Hepatocyte (in vitro differentiated cells): ENCODE measurements at places on chromosomes 1 and 21. TPM values are rescaled to one million over a fixed set of nuclear protein-coding genes. Genes with fewer than 3 reads are reported as not detected.

DNA sequence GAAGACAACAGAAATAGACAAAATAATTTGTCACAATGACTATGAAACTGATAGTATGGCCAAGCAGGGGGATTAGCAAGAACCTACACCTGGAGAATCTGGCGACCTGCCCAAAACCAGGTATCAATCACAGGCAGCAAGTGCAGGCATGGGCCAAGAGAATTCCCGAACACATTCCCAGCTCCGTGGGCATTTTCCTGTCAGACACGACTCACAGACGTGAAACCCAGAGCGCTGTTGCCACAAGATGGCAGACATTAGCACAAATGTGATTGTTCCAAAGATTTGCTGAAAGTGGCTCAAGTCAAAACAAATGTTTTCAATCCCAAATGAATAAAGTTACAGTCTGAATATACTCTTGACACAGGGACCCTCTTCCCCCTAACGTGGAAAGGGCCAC lies 36.8 kb downstream of the HLCS start:
- no peak for DNase-seq

GRCh38 chr21:37101384-37101783 lies 28.3 kb downstream of the TTC3 start:
- no peak for DNase-seq

- DNase-seq, result no peak
Measured at GRCh38 chr1:70866542-70867264, 180.9 kb downstream of the PTGER3 start.

- DNase-seq, result no peak
Measured at GRCh38 chr1:70348399-70349165, 5.9 kb downstream of the ANKRD13C start.

The DIP2A gene
- polyA plus RNA-seq, result 16.7 and 19.8 TPM in 2 replicates

The RGS13 gene
- polyA plus RNA-seq, result 1.1 and 2.7 TPM in 2 replicates

The CDA gene
- 2.1 and 3.8 TPM in 2 replicates for polyA plus RNA-seq

DNA sequence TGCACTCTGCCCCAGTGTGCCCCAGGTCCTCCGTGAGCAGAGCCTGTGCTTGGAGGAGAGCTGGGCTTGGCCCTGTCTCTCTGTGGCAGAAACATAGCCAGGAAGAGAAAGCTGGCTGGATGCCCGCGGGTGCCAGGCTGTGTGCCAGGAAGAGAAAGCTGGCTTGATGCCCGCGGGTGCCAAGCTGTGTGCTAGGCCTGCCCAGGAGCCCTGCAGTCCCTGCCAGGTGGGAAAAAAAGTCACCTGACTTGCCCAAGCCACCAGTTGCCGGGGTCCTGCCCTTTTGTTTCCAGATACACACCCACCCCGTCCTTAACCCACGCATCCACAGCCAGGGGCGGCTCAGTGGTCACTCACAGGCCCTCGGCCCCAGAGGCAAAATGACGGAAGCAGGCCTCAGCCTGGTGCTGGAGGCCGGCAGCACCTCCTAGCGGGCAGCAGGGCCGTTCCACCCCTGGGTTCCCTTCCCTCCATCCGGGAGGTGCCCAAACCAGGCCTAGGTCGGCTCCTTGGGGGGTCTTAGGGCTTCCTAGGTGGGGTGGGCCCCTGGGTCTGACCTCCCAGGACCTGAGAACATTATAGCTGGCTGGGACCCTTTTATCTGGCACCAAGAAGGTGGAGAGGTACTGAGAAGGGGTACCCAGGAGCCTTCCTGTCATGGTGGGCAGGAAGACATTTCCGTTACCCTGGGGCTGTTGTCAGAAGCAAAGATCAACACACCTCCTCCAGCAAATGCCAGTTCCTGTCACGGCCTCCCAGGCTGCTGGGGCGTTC lies 9.1 kb downstream of the ITGB2 start:
- no peak for DNase-seq

GRCh38 chr21:41681939-41682718 lies 84.7 kb downstream of the RIPK4 start:
- no peak for DNase-seq

The KCNA3 gene
- polyA plus RNA-seq, result not detected in 2 replicates

The SLC6A9 gene
- polyA plus RNA-seq, result 24.9 and 25.3 TPM in 2 replicates
